Regular cardiac myocyte (primary cell): ENCODE measurements at places on chromosomes 4 and X. TPM values are rescaled to one million over a fixed set of nuclear protein-coding genes. Genes with fewer than 3 reads are reported as not detected.

RAI2 gene
- 0.38 and 0.56 TPM in 2 replicates for total RNA-seq

NWD2 gene
- not detected in 2 replicates for total RNA-seq

CT45A6 gene
- total RNA-seq = not detected in 2 replicates

ASB9 gene
- total RNA-seq = 0.38 and 0.56 TPM in 2 replicates

KLHL4 gene
- total RNA-seq = 4.4 and 5.4 TPM in 2 replicates
